ENCODE measurements at places on chromosomes 5 and 9.

GRCh38 chr9:16608906-16609305 lies 261.6 kb downstream of the BNC2 start:
- DNase-seq: no peak

GRCh38 chr9:111375817-111376564 lies 46.0 kb upstream of the OR2K2 start:
- DNase-seq: no peak

DNA sequence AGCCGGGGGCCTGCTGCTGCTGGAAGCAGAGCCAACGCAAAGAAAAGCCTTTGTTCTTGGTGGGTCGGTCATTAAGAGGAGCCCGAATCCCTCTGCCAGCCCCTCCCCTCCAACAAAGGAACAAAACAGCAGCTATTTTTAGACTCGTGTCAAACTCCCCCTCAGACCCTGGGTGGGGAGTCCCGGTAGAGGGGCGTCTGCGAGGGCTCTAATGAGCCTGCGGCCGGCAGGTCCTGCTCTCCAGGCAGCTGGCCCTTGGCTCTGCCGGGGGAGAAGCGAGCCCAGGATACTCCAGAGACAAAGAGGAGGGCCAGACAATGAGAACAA lies 114.0 kb downstream of the LHX2 start:
- DNase-seq: no peak

- no peak for DNase-seq
Observed at GRCh38 chr5:80960531-80961375, 590 bp downstream of the RASGRF2 start.

DNA sequence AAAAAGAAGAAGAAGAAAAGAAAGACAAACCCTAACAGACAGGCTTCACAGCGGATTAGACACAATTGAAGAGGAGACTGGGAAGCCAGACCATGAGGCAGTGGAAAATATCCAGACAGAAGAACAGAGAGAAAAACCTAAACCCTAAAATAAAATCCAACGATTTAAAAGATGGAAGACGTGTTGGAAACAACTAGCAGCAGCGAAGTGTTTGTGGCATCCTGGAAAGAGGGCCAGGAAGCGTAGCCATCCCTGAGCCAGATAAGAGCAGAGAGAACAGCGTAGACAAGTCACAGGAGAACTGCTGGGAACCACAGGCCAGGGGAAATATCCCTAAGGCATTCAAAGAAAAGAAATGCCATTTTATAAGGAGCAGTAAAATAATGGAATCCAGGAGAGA lies 39.7 kb upstream of the NKD2 start:
- no peak for DNase-seq

DNA sequence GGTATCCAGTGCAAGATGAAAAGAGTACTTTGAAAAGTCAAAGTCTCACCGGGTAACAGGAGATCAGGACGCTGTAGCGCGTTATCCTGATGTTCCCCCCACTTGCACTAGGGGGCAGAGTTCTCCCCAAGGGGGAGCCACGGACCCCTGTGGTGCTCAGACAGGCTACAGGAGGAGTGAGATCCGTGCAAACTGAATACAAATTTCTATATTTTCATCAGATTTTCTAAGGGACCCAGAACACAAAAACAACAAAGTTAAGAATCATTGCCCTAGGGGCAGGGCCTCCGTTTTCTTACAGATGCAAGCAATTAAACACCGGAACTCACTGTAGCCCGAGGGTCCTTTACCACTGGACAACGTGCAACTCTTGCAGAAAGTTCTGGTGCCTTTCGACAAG lies 2.0 kb downstream of the MYO10 start:
- DNase-seq: peak; percentile 22

Measured in SK-N-DZ (cell line).